ENCODE measurements at places on chromosomes 1 and 21.

DNA sequence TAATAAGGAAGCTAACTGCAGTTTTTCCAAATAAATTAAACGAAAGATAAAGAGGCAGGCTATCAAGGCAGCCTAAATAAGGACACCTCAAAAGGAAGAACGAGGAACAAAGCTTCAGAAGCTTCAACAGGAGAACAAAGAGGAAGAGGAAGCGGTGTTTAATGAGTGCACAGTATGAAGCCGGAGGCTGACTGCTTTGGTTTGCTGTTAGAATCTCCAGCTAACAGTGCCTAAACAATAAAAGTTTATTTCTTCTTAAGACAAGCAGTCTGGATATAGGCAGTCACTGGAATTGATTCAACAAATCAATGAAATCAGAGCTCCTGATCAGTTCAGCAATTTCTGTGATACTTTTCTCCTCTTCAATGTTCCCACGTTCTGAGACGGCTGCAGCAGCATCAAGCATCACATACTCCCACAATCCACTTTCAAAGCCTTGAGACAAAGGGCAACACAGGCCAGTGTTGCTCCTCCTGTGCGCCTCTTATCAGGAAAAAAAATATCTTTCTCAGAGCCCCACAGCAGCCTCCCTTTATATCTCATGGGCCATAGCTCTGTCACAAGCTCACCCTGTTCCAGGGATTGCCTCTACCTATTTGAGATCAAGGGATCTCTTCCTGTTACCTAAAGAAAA, 365.6 kb upstream of the ST6GALNAC5 start:
- DNase-seq = no peak

- DNase-seq = no peak
Observed at GRCh38 chr1:29532285-29532684, 296.0 kb downstream of the PTPRU start.

DNA sequence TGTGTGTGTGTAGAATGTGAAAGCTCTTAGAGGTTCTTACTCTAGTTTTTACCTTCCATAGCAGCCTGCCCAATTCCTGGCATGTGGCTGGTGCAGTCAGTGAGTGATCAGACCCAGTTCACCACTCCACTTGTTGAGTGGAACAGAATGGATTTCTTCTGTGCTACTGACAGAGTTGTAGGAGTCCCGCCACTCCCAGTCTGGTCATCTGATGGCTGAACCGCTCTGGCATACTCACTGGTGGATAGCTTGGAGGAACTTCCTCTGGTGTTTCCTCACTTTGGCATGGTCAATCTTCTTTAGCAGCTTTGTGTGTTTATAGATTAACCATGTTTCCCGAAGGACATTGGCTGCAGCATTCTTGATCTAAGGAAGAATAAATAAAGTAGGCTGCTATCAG, 106.7 kb upstream of the ADAR start:
- DNase-seq = peak; percentile 39

DNA sequence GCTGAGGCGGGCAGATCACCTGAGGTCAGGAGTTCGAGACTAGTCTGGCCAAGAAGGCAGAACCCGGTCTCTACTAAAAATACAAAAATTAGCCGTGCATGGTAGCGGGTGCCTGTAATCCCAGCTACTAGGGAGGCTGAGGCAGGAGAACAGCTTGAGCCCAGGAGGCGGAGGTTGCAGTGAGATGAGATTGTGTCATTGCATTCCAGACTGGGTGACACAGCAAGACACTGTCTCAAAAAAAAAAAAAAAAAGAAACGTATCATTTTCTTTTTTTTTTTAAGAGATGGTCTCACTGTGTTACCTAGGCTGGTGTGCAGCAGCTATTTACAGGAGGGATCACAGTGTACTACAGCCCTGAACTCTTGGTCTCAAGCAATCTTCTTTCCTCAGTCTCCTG, 47.3 kb downstream of the ITGB3BP start:
- no peak for DNase-seq

- peak; percentile 86 for DNase-seq
Observed at GRCh38 chr1:145891587-145892485, 6.2 kb upstream of the ANKRD35 start.

DNA sequence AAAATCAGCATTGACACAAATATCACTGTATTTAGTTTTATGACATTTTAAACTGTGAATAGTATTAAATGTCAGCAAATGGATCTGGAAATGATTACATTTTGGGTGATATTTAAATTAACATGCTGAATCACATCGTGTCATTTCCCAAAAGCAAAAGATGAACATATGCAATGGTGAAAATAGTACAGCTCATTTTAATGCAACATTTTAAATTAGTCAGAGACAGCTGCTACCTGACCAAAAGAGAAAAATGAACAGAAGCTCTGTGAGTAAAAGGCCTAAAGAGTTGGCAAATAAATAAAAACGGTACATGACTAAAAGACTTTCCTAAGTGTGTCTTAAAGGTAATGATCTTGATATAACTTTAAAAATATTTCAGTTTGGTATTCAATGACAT, 86.0 kb upstream of the GNG4 start:
- no peak for DNase-seq

- DNase-seq = no peak
Observed at GRCh38 chr1:235047331-235047871, 81.2 kb downstream of the TOMM20 start.

DNA sequence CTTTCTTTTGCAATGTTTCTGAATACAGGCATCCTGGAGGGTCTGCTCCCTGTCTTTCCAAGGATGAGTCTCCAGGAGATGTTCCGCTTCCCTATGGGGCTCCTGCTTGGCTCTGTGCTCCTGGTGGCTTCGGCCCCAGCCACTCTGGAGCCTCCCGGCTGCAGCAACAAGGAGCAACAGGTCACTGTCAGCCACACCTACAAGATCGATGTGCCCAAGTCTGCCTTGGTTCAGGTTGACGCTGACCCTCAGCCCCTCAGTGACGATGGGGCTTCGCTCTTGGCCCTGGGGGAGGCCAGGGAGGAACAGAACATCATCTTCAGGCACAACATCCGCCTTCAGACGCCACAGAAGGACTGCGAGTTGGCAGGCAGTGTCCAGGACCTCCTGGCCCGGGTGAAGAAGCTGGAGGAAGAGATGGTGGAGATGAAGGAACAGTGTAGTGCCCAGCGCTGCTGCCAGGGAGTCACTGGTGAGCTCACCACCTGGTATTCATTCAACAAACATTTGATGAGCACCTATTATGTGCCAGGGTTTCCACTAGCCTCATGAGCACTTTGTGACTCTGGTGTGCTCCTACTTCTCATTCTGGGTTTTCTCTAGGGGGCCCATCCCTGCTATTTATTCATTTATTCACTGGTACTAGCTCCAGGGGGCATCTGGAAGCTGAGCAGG, 9.9 kb downstream of the TNN start:
- no peak for DNase-seq

DNA sequence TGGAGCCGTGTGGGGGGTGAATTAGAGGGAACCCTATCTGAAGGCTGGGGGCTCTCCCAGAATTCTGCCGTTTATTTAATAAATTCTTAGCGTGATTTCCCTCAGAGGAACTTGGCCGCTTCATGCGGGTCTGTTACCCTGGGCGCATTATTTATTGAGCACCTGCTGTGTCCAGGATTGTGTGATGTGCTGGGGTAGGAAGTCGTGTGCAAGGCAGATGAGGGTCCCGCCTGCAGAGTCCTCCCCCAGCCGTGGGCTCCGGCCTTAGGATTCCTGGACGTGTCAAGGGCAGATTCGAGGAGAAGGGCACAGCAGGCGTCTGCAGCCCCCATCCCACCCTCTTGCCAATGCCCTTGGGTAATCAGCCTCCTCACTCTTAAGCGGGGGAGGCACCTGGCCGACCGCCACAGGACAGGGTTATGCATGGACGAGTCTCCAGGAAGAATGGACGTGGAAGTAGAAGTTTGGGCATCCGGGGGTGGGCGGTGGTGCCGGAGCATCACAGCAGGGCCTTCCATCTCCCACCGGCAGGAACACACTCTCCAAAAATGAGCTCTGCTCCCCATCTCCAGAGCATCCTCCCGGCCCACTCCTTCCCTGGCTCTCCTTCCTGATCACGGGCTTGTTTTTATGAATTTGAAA, 233.3 kb upstream of the C1orf174 start:
- DNase-seq = no peak

- no peak for DNase-seq
Observed at GRCh38 chr1:88980870-88981269, 11.6 kb downstream of the KYAT3 start.

- DNase-seq = peak; percentile 54
Observed at GRCh38 chr1:206634365-206635079, 814 bp upstream of the DYRK3 start.

DNA sequence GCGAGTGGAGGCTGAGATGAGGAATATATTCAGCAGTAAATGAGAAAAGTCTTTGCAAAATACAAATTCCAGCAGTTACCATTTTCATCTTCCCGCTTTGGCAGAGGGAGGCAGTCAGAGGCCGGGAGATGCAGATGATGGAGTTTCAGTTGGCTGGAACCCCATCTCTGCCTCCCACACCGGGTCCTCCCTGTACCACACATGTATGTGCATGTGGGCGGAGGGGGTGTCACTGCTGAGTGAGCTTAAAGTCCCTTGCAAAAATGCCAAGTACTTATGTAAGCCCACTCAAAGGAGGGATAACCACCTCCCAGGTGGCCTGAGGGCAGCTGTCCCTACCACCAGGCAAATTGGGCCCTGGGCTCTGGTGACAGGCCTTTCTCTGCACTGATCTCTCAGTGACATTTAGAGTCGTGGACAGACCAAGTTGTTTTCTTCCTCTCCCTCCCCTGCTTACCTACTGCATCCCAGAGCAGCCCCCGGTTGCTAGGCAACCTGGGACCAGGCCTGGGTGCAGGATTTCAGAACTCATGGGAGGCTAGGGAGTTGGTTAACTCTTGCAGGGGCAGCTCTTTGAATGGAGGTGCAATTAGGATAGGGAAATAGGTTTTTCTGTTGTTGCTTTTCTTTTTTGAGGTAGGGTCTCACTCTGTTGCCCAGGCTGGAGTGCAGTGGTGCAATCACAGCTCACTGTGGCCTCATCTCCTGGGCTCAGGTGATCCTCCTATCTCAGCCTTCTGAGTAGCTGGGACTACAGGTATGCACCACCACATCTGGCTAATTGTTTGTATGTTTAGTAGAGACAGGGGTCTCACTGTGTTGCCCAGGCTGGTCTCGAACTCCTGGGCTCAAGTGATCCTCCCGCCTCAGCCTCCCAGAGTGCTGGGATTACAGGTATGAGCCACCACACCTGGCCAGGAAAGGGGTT, 17.1 kb upstream of the UBXN10 start:
- DNase-seq = no peak

GRCh38 chr21:42809577-42810475, 69.5 kb downstream of the WDR4 start:
- no peak for DNase-seq

DNA sequence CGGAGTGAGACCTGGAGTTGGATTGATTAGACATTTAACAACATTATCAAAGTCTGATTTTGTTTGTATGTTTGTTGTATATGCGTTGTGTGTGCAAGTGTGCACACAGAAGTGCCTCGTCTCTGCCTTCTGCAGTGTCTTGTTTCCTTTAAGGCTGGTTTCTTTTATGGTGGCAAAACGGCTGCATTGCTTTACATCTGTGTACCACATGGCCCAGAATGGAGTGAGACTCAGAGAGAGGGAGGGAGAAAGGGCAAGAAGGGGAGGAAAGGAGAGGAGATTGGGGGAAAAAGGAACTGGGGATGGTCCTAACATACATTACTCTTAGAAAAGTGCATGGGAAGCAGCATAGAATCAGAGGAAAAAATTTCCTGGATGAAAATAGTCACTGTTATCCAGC, 99.7 kb upstream of the WLS start:
- no peak for DNase-seq

DNA sequence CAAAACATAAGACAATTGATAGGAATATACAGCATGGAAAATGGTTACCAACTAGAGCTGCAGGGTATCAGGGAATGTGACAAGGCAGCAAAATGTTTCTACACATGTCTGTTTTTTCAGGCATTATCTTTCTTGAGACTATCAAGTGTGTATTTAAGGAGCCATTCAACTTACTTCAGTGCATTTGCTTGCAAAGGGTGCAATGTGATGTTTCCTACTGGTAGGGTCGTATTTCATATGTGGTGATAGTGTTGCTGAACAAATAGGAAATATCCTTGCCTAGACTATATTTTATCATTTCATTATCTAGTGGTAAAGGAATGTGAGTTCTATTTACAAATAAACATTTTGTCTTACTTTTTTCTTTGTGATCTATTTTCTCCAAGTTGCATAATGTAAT, 42.4 kb downstream of the PTPRC start:
- no peak for DNase-seq

DNA sequence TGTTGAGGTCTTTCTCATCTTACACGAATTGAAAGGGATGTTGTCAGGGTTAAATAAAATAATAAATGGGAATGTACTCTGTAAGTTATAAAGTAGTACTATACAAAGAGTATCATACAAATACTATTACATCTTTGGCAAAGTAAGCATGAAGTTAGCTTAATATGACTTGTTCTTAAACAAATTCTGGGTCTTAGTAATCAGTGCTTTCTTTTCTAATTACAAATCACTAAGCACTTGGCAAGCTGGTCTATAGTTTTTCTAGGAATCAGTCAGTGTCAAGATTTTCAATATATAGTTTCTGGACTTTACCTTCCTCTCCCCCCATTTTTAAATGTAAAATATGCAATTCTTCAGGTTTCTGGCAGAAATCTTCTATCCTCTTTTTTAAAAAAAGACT, 6.9 kb downstream of the LYST start:
- DNase-seq = no peak

DNA sequence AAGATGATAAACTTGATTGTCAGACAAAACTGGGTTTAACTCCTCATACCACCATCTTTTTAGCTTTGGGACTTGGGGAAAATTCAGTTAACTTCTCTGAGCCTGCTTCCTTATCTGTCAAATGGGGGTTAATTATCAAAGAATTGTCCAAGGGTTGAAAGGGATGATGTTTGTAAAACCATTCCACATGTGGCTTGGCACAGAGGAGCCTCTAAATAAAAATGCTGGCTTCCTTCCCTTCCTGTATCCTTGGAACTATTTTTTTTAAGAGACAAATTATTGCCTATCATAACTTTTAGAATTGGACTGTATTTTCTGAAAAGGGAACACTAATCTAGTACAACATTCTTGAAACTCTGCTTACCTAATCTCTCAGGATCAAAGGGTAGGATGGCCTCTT, 143.4 kb upstream of the USP24 start:
- no peak for DNase-seq

- no peak for DNase-seq
Observed at GRCh38 chr1:214707306-214708087, 104.5 kb downstream of the CENPF start.

- DNase-seq = no peak
Observed at GRCh38 chr1:67590329-67590728, 94.7 kb upstream of the GADD45A start.

- no peak for DNase-seq
Observed at GRCh38 chr1:235127203-235127602, 1.4 kb downstream of the TOMM20 start.
